ENCODE measurements at places on chromosomes 1 and 21. TPM values are rescaled to one million over a fixed set of nuclear protein-coding genes. Genes with fewer than 3 reads are reported as not detected.

Gene MXRA8
- 11.3 TPM for total RNA-seq

DNA sequence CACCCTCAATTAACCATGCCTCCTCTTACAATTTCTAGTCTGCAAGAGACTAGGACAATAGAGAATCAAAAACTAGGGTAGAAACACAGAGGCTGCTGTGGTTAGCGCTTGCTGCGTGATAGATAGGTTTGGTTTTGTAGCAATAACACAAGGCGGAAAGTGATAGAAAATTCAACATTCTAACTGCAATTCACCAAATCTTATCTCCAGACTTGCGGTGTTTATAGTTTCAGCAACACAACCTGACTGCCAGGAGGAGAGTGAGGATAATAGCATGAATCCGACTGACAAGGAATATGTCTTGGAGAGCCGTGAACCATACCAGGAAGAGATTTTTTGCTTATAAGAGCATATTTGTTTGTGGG is 30.7 kb upstream of the IFNAR2 start:
- no peak for DNase-seq

Gene ROR1
- 5.5 TPM for total RNA-seq

GRCh38 chr21:37538971-37539590 is 172.5 kb downstream of the DYRK1A start:
- no peak for DNase-seq

DNA sequence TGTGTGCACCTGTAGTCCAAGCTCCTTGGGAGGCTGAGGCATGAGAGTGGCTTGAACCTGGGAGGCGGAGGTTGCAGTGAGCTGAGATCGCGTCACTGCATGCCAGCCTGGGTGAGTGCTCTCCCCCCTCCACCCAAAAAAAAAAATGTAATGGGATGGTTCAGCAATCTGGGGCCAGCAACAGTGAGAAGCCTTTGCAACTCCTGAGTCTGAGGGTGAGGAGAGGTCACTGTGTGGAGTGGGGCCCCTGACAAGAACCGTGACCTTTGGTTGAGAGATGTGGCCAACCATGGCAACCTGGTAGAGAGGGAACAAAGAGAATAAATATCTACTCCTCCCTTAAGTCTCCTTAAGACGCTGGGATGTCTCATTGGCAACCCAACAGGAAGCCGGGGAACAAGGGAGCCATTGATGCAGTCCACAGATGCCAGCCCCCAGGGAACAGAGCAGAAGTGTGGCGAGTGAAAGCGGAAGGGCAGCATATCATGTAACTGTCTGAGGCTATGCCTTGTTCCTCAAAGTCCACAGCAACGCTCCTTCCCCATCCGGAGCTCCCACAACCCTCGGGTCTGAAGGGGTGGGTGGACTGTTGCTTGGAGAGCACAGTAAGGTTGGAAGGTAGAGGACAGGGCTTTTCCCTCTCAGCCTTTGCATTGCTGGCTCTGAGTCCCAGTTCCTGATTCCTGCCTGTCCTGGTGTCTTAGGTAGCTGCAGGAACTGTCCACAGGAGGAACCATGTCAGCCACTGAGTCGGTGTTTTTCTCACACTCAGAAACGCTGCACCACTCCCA is 8.3 kb downstream of the TRNP1 start:
- DNase-seq: peak; percentile 81

Gene KDM5B
- 37.0 TPM for total RNA-seq

Gene DNASE2B
- total RNA-seq: not detected

Gene DDR2
- total RNA-seq: 41.1 TPM

DNA sequence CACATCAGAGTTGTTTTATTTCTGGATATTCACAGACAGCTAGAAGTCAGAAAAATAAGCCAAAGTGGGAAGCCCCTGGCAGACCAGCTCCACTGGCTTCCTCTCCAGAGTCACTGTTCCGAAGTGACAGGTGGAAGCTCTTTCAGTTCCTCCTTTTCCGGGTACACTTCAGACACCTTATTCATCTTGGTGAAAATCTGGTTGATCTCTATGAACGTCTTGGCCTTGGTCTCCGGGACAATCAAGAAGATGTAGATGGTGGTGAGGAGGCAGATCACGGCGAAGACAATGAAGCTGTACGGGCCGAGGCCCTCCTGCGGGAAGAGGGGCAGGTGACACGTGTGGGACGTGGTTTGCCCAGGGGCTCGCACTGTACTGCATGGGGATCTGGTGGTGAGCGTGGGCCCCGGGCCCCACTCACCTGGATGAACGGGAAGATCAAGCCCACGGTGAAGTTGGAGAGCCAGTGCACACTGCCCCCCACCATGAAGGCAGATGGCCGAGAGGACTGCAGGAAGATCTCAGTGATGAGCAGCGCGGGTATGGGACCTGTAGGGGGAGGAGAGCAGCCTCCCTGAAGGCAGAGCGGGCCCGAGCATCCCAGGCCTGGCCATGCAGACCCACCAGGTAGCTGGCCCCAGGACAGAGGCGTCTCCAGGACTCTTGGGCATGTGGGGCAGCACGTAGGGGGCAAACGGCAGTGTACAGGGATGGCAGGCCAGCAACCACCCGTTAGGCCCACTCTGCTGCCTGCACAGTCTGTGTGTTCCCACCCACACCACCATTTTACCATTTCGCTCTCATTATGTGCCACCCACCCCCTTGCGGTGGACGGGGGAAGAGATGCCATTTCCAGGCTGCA is 11.5 kb upstream of the SLC2A7 start:
- DNase-seq: no peak

DNA sequence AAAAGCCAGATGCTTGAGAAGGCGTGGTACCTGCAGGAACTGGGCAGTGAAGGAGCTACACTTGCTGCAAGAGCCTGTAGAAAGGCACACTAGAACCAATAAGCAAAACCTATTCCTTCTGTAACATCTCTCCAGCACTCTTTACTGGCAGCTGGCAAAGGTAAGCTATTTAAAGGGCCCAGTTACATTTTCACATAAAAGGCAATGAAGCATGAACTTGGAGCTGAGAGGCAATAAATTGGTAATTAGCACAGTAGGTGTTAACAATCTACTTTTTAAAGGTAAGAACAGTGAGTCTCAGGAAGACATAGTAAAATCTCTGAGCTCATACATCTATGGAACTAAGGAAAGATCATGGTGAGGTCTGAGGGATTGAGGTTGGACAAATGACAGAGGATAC is 167.1 kb upstream of the OLFM3 start:
- DNase-seq: no peak

Gene MTARC2
- total RNA-seq: 5.4 TPM

GRCh38 chr1:11842154-11843041 is 5.2 kb downstream of the NPPA start:
- DNase-seq: peak; percentile 61

- DNase-seq: no peak
These were observed 5.1 kb upstream of the LAMB3 start for GRCh38 chr1:209657140-209657879.

DNA sequence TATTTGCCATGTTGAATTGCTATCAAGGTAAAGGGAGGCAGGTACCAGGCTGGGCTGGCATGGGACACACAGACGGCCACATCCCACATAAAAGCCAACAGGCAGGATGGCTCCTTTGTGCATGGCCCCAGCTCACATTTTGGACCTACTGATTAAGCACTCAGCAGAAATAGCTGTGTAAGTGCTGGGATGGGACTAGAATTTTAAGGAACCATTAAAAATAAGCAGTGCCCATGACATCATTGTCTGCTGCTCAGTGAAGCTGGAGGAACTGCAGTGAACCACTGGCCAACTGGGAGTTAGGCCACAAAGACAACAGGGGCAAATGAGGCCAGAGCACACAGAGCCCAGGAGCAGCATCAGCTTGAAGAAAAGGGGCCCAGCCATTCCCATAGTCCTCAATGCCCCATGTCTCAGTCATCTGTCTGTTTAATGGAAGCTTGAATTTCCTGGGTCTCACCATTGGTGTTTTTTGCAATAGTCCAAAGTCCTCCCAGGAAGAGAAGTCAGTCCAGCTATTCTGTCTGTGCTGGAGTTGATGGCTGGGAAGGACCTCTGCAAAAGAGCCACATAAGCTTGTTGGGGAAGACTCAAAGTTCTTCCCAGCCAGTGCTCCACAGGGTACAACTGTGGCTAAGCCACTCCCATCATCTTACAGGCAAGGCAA is 45.3 kb upstream of the TNR start:
- DNase-seq: no peak

GRCh38 chr21:16424331-16424751 is 694.6 kb downstream of the USP25 start:
- DNase-seq: peak; percentile 20

DNA sequence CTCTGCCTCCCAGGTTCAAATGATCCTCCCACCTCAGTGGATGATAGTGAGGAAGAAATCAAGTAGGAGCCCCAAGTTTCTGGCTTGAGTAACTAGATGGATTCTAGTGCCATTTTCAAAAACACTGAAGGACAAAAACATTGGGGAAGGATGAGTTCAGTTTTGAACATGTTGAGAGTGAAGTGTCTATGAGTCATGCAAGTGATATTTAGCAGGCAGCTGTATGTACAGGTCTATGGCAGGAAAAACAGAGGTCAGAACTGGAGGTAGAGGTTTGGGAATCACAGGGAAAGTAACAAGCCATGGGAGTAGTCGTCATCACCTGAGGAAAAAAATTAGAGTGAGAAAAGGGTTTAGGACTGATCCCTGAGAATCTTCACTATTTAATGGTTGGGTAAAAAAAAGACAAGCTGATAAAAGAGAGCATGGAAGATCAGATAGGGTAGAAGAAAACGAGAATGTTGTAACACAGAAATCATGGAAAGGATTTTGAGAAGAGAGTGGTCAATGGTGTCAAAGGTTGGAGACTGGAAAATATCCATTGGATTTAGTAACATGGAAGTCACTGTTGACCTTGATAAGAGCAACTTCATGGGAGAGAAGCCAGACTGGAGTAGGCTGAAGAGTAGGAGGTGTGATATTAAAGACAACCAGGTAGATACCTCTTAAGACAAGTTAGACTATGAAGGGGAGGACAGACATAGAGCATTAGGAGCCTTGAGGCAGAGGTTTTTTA is 53.1 kb downstream of the DIPK1A start:
- DNase-seq: no peak

Gene KAZN
- total RNA-seq: 0.10 TPM

Gene RASAL2
- total RNA-seq: 8.1 TPM

Gene KIF17
- 0.10 TPM for total RNA-seq

GRCh38 chr1:8323706-8324105 is 5.8 kb downstream of the SLC45A1 start:
- no peak for DNase-seq

Data from SJCRH30 (cell line).